Epithelial cell of proximal tubule (primary cell): ENCODE measurements at places on chromosomes 3 and 15. TPM values are rescaled to one million over a fixed set of nuclear protein-coding genes. Genes with fewer than 3 reads are reported as not detected.

DNA sequence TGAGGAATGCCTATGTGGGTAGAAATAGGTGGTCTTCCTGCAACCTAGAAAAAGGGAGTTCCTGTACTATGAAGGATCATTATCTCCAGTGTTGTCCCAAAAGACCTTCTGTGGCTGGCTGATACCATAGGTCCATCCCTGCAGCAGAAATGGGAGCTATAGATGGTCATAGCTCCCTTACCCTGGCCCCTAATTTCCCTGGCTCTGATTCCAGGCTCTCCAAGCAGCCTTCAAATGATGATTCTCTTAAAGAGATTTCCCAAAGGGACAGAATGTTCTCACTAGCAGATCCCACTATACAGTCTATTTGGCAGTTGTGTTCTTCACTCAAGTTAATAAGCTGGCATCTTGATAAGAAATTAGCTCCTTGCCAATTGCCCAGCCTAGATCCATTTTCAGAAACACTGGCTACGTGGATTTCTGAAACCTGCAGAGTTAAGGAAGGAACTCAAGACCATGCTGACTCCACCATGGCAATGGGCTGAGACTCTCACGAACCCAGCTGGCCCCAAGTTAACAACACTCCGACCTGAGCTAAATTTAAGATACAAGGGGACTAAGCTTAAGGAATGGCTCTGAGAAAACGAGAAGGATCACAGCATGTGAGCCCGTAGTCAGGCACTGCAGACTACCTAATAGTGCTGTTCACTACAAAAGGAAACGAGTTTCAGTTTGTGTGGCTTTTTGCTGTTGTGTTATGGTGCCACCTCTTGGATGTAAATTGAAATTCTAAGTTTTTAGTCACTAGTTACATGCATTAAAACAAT lies 11.4 kb downstream of the C15orf40 start:
- peak; percentile 33 for DNase-seq

DNA sequence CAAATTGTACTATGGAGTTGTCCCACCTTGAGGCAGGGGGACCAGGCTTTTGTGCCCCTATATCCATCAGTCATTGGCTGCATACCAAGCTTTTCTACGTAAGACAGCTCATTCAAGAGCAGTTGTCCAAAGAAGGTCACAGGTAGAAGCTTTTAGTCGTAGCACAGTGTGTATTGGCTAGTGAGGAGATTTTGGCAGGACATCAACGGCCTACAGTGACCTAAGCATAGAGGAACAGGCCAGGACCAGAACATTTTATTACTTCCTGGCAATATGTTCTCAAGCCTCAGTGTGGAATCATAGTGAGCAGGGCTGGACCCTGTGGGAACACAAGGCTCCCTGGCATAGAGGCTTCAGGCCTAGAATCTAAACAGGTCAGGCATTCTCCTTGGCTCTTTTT lies 105.4 kb upstream of the ANKRD28 start:
- no peak for DNase-seq

TMEM266 gene
- total RNA-seq, result not detected in 2 replicates

DNA sequence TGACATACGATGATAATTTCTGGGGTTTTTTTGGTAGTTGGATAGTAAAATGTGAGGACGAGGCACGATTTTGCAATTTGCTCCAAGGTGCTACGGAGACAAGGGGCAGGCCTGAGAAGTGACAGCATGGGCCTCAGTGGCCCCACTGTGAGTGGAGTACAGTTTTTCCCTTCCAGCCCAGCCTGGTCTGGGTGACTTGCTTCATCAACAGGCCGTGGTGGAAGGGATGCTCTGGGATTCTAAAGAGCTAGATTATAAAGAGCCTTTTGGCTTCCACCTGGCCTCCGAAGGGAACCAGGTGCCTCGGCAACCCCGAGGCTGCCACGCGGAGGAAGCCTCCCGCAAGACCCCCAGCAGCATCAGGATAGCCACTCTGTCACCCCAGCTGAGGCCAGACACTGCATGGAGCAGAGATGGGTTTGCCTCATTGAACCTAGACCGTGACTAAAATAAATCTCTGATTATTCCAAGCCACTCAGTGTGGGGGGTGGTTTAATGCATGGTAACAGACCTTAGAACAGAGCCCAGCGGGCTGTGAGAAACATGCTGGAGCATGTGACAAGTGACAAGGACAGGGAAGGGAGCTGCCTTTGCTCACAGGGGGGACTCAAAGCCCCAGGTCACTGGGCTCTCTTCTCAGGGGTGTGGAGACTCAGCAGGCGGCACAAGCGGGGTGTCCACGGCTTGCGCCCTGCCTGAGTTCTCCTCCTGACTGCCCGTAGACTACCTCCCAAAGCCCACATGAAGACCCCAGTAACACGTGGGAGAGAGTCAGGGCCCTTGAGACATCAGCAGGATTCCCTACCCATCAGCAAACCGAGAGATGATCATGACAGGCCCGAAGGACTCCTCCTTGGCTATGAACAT lies 22.6 kb upstream of the SLC41A3 start:
- no peak for DNase-seq

DNA sequence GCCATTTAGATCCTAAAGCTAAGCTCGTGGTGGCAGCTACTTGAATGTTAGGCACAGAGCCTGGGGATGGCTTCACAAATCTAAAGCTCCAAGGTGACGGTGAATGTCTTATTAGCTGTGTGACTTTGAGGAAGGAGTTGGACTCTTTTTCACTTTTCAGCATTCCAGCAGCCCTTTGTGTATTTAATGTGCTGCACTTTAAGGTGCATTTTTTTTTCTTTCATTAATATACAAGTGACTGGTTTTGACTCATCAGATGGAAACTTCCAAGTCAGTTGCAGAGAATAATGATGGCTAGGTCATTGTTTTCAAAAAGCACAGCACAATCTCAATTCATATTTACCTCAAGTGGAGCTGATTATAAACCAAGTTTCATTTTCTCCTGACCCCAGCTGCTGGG lies 55.8 kb downstream of the TMED3 start:
- no peak for DNase-seq

GRCh38 chr15:51331141-51331540 lies 7.3 kb downstream of the CYP19A1 start:
- DNase-seq, result no peak

TRIM69 gene
- 7.7 and 10.9 TPM in 2 replicates for total RNA-seq

GRCh38 chr15:100109486-100110035 lies 232.2 kb downstream of the ADAMTS17 start:
- DNase-seq, result no peak

DNA sequence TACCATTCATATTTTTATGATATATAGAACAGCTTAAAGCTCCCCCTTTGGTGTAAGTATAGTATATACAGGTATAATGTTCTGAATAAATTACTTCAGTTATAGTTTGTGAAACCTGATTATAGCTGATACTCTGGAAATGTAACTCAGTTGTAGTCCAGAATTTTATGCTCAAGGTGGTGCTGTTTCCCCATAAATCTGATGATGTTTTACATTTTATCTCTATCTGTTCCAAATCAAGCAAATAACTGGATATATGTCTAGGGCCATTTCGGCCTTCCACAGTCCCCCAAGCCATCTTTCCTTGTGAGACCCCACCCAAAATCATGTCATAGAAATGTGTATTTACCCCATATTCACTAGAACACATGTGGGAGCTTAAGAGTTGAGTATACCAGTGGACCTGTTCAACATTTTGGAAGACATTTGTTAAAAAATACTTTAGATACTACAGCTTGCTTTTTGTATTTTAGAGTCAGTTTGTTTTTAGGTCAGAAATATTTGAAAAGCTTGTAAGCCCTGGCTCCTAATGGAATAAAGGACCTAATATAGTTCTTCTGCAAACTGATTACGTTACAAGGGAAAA lies 107.1 kb downstream of the ATG7 start:
- DNase-seq, result no peak

REC114 gene
- total RNA-seq, result not detected in 2 replicates

DNA sequence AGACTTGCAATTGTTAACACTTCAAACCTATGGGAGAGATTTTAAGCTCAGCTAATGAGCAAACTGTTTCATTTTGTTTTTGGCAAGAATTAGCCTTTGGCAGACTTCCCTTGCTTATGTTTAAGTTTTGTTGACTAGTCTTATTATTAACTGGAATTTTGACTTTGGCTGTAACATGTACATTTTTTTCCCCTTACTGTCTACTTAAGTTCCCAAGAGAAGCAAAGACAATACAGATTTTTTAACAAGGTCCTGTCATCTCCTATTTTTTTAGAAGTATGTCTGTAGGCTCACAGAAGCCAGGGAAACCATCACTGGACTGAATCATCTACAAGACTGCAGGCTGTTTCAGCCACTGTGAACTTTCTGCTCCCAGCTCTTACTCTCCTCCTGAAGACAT lies 74.3 kb downstream of the DGKG start:
- no peak for DNase-seq

- no peak for DNase-seq
Measured at GRCh38 chr3:189698811-189699210, 67.6 kb downstream of the TP63 start.

SLC12A6 gene
- 4.8 and 8.3 TPM in 2 replicates for total RNA-seq

GRCh38 chr3:187063286-187064121 lies 75.8 kb downstream of the RPL39L start:
- DNase-seq, result no peak

DNA sequence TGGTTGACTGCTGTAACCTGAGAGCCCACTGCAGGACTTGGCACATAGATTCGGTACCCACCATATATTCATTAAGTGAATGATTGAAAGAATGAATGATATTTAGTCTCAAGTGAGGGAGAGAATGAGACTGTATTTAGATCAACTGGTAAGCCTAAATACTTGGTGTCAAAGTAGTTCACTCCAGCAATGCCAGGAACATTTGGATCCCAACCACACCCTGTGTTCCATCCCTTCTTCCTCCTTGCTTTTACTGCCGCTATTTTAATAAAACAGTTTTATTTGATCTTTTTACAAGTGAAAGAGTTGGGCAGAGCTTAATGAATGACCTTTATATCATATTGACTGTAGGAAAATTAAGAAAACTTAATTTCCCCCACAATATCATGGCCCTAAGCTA lies 473.6 kb upstream of the CBLB start:
- DNase-seq, result no peak

PRSS50 gene
- not detected in 2 replicates for total RNA-seq

DNA sequence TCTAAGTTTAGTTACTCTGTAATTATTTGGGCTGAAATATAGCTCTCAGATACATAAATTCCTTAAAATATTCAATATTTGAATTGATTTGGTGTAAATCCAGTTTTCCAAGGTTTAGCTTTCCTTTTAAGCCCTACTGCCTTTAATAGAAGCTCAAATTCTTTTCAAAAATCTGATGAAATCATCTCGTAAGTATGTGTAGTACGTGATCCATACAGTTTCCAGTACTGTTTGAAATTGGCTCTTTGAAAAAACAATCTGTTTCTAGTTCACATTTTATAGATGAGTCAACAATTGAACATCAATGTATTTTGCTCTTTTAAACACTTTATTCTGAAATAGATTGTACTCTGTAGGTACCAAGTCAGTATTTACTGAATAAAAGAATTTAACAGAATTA lies 84.2 kb downstream of the LRRC49 start:
- no peak for DNase-seq

- DNase-seq, result no peak
Measured at GRCh38 chr3:193499136-193499770, 55.4 kb downstream of the ATP13A4 start.

GRCh38 chr15:99951511-99951910 lies 218.3 kb upstream of the LYSMD4 start:
- no peak for DNase-seq

DNA sequence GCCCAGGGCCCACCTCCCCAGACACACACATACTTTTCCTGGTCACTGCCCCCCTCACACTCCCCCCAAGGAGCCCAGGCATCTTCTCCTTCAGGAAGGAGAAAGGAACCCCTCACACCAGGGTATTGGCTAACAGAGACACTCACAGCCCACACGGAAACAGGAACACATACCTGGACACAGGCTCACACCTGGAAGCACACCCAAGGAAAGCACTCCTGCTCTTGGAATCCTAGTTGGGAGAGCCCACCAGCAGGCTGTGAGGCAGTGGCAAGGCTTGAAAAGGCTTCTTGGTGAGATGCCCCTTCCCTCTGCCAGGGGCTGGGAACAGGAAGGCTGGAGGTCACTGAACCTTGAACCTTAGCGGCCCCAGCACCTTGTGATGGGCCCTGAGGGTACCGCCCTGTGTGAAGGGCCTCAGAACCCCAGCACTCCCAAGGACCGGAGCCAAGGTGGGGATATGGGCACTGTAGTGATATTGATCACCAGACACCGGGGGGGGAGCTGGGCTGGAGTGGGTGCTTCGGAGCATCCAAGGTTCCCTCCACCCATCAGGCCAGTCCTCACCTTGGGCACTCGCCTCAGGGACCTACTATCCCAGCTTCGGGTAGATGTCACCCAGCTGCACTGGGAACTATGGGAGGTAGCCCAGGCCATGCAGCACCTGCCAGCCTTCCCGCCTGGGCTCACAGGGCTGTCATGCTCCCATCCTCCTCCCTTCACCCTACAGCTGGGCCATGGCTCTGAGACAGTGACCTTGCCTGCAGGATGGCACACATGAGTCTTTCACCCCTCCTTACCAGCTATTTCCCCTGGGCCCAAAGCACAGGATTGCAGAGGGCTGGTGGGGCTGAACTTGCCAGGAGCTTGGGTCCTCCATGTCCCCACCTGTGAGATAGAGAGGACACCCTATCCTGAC lies 16.4 kb downstream of the MYL3 start:
- DNase-seq, result no peak

APH1B gene
- total RNA-seq, result 2.7 and 3.9 TPM in 2 replicates

DNA sequence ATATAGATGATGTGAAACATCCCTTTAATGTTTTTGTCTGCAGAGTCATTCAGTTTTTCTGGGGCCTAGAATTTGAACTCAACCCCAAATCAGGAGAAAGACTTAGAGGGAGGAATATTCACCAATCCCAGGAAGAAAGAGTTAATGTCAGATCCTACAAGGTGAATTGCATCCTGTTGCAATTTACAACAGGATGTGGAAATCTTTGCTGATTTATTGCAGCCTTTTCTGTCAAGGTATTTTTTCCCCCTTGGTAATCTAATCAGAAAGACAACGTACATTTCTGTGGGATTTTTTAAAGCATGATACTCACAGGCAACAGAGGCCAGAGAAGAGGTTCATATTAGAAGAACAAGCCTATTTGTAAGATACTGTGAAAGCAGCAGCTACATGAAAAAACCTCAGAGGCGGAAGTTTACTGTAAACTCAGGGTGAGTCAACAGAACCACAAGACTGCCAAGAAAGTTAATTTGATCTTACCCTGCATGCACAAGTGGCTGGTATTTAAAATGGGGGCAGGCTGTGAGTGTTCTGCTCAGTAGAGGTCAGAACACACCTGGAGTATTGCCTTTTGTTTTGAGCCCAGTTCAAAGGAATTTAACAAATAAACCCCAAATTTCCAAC lies 531.9 kb downstream of the AGBL1 start:
- peak; percentile 33 for DNase-seq

- DNase-seq, result no peak
Measured at GRCh38 chr3:36317915-36318314, 62.4 kb upstream of the STAC start.

DNA sequence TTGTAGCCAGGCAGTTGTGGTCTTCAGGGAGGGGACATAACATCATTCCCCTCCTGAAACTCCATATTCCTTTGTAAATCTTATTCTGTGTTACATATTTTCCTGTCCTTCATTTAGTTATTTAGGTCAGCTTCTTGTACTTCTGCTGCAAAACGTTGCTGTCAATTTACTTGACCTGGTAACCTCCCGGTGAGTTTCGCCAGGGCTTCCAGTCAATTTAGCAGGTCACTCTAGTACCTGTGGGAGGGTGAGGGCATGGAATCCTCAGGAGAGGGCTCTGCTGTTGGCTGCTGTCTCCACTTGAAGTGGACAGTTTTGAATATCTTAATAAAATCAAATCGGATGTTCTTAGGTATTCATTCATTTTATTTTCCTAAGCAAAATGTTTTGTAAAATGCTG lies 29.6 kb downstream of the FNDC3B start:
- no peak for DNase-seq

OR5K2 gene
- total RNA-seq, result not detected in 2 replicates

PLSCR2 gene
- total RNA-seq, result not detected in 2 replicates

CMTM8 gene
- total RNA-seq, result 8.8 and 9.2 TPM in 2 replicates
